Subcutaneous adipose tissue (tissue), 4 donors: ENCODE measurements at places on chromosomes 12 and 14. TPM values are rescaled to one million over a fixed set of nuclear protein-coding genes. Genes with fewer than 3 reads are reported as not detected.

The SLC7A7 gene
- total RNA-seq, result 62.1 TPM

The PTPRQ gene
- 1.3 TPM for total RNA-seq

The HELB gene
- total RNA-seq, result 4.0 TPM

The GPR132 gene
- 3.6 TPM for total RNA-seq

The TAC3 gene
- total RNA-seq, result not detected

The GOLGA5 gene
- 37.7 TPM for total RNA-seq

The TSPAN11 gene
- 0.19 TPM for total RNA-seq

The EGLN3 gene
- 7.5 TPM for total RNA-seq

The SLCO1C1 gene
- not detected for total RNA-seq

The CATSPERB gene
- 4.2 TPM for total RNA-seq

The TAS2R31 gene
- 7.6 TPM for total RNA-seq

The OR6C75 gene
- total RNA-seq, result not detected

The PTPN11 gene
- total RNA-seq, result 179 TPM

The CCDC60 gene
- total RNA-seq, result not detected

The KRT6C gene
- total RNA-seq, result not detected

The TBC1D30 gene
- total RNA-seq, result 7.3 TPM

The MYO1H gene
- total RNA-seq, result not detected

The CLEC1B gene
- not detected for total RNA-seq

The KCNH3 gene
- total RNA-seq, result not detected

The DLK1 gene
- not detected for total RNA-seq

The SPX gene
- 3.6 TPM for total RNA-seq

The IRAK3 gene
- 94.2 TPM for total RNA-seq

The BATF gene
- 18.3 TPM for total RNA-seq

The LRP1-AS gene
- total RNA-seq, result not detected

The ARHGAP9 gene
- total RNA-seq, result 25.8 TPM

The TMEM119 gene
- 20.5 TPM for total RNA-seq

The IL22 gene
- not detected for total RNA-seq

The GNB3 gene
- total RNA-seq, result not detected

The PACS2 gene
- total RNA-seq, result 61.0 TPM

The GPR135 gene
- total RNA-seq, result 6.5 TPM

The AQP6 gene
- not detected for total RNA-seq
